A549 treated with ZK216348 at 1 μM for 4 hours (cell line): ENCODE measurements at places on chromosomes 4 and X. TPM values are rescaled to one million over a fixed set of nuclear protein-coding genes. Genes with fewer than 3 reads are reported as not detected.

The CWH43 gene
- total RNA-seq = not detected in 5 replicates

The LARP1B gene
- 9.4 to 21.4 TPM (median 12.4 TPM) in 5 replicates for total RNA-seq

The ITIH6 gene
- total RNA-seq = not detected in 5 replicates

The SLC9B1 gene
- 0.41 TPM in 1 of 5 replicates, not detected in the others for total RNA-seq

The SLIT2 gene
- 0.12 TPM in 1 of 5 replicates, not detected in the others for total RNA-seq

The BEND4 gene
- not detected in 5 replicates for total RNA-seq

The ETDA gene
- total RNA-seq = not detected in 5 replicates
